ENCODE measurements at places on chromosomes 7 and 10.

GRCh38 chr7:80392229-80393169, 119.4 kb downstream of the GNAT3 start:
- DNase-seq = peak; percentile 17

DNA sequence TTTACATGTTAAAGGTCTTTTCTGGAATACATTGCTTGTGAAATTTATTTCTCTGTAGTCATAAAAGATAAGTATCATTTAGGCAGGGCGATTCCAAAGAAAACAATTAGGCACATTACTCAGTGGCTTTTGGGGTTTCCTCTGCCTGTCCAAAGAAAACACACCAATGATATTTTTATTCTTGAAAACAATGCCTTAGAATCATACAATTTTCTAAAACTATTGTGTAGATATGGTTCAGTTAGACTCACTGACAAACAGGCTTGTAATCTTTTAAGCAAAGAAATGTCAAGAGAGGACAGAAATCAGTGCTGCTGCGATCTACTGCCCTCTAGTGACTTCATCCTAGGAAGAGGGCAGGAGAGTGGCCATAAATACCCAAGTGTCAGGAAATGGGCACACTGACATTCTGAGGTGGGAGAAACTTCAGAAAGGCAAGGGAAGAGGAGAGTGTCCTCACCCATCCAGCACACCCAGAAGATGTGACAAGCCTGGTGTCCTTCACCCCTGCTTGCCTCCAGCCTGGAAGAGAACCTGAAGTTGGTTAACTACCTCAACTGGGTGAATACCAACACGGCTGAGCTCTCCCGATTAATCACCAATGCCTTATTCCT, 120.5 kb downstream of the GALNT11 start:
- DNase-seq = peak; percentile 58

- peak; percentile 40 for DNase-seq
Observed at GRCh38 chr10:72794260-72794659, 99.3 kb upstream of the OIT3 start.

DNA sequence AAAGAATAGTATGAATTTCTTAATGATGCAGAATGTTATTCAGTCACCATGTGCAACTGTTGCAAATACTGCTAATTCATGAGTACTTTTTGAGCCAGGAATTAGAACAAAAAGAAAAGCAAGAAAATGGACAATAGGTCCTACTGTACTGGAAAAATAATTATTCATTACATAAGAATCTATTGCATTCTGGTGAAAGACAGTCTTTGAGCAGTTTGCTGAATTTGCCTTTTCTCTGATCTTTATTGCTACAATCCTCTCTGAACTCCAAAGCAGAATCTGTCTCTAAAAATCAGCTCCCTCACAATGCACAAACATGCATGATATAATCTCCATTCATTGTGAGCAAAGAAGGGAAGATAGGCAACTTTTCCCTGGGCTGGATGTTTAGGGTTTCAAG, 12.8 kb downstream of the IFIT2 start:
- no peak for DNase-seq

DNA sequence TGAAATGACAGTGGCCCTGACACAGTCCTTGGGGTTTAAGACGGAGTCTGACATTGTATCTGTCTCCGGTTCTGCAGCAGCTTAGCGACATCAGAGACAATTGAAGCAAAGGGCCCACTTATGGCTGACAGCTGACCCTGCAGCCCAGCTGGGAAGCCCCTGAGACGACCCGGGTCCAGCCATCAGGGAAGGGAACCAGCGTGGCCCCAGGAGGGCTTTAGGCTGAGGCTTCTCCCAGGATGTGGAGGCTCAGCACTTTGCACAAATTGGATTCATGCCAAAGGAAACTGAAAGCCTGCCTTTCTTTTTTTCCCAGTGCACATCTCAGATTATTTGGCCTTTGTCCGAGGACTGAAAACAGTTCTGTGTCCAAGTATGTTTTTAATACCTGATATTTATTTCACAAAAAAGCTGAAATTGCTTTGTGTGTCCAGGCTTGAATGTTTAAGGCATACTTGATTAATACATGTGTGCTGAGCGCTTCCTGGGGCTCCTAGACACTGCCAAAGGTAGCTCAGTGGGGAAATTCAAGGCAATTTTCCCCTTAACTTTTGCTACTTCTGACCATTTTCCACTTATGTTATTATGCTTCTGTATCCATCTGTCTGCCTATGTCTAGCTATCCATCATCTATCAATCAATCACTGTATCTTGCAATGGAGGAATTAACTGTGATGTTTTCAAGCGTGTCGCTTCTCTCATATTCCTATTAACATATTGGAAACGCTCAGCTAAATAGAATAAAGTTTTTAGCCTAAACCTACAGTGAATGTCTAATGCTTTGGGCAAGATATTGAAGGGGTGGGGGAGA, 34.8 kb downstream of the KLF6 start:
- no peak for DNase-seq

DNA sequence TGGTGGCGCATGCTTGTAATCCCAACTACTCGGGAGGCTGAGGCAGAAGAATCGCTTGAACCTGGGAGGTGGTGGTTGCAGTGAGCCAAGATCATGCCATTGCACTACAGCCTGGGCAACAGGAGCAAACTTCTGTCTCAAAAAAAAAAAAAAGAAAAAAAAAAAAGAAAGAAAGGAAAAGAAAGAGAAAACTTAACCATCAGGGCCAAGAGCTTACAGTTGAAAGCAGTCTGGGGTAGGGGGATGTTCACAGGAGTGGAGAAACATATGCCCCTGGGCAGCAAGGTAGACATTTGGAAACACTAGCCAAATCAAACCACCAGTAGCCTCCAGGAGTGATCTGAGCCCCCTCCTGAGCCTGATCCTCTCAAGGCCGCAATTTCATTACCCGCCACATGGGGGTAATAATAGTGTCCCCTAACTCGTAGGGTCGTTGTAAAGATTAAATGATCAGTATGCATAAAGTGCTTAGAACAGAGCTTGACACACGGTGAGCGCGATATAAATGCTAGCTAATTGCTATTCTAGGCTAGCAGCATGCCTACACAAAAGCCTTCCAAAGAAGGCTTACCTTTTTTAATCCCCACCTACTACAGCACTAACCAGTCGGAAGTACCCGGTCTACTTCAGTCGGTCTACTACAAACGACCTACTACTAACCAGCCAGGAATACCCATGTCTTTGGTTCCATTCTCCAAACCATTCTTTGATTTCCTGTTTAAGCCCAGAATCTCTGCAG, 274.3 kb upstream of the NEBL start:
- no peak for DNase-seq
